Smooth muscle cell of the brain vasculature (primary cell): ENCODE measurements at places on chromosomes 2 and 18.

GRCh38 chr2:77652499-77652898, 130.3 kb upstream of the LRRTM4 start:
- no peak for DNase-seq

GRCh38 chr2:144146076-144146475, 373.8 kb downstream of the ZEB2 start:
- no peak for DNase-seq

- no peak for DNase-seq
Observed at GRCh38 chr2:37284381-37284780, 40.3 kb downstream of the PRKD3 start.

DNA sequence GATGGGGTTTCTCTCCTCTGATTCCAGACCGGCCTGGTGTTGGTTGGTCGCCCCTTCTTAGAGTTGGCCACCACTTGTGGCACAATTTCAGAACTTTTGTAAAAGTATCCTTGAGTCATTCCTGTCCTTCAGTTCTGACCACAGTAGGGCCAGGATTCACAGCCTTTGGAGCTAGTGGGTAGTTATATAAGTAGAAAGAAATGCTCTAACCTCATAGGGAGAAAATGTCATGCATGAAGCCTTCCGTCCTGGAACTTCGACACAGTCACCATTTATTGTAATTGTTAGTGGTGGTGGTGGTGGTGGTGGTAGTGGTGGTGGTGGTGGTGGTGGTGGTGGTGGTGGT, 65.4 kb downstream of the EPAS1 start:
- DNase-seq = no peak

DNA sequence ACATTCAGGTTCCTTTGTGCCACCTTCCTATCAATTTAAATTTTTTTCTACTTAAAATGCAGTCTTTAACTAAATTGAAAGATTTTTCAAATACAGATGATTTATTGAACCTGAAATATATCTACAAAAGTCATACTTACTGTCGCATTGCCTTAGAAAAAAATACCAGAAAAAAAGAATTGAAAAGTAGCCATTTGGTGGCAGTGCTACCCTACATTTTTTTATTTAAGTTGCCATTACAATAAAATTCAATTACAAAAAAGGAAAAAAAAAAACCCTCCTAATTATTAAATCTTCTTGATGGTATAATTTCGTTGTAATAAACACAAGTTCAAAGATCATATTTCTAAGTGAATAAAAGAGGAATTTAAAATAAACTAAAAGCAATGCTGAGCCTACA, 43.4 kb downstream of the DSC3 start:
- no peak for DNase-seq

GRCh38 chr2:162011706-162012564, 62.1 kb downstream of the DPP4 start:
- DNase-seq = no peak

GRCh38 chr18:63208676-63209075, 110.9 kb downstream of the BCL2 start:
- DNase-seq = no peak

- no peak for DNase-seq
Observed at GRCh38 chr2:230899287-230899686, 25.8 kb downstream of the GPR55 start.

- DNase-seq = no peak
Observed at GRCh38 chr2:188032306-188032705, 259.4 kb upstream of the GULP1 start.

GRCh38 chr18:34837769-34838272, 127.7 kb downstream of the DTNA start:
- no peak for DNase-seq

DNA sequence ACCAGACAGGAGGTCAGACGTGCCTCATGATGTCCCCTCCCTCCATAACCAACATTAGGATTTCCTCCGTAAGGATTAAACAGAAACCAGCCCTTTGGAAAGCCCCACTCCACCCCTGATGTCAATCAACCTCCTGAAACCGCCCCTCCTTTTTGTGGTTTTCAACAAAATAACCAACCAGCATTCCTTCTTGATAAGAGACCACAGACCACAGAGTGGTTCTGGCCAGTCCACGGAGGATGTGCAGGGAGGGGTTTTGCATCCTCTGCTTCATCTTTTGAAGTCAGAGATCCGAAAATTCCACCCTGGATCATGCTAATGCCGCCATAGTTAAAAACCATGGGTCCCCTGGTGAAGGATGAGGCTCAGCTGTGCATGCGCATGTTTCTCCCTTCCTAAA, 180.0 kb upstream of the CCDC150 start:
- DNase-seq = no peak

DNA sequence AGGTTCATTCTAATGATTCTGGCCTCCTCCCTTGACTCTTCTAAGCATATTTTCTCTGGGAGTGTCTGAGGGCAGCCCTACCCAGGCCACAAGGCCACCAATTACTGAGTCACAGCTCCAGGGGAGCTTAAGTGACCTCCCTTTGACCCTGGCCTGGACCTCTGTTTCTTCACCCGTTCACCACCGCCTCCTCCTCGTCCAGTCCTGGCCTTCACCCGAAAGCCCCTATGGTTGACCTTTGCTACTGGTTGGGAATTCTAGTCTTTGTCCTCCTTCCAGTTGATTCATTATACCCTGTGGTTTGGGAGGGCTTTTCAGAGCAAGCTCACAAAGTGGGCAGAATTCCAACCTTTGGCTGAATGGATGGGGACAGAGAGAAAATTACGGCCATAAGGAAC, 72.6 kb downstream of the NRP2 start:
- no peak for DNase-seq

GRCh38 chr2:216855605-216856004, 4.3 kb downstream of the TNP1 start:
- DNase-seq = no peak

- no peak for DNase-seq
Observed at GRCh38 chr2:195555971-195556370, 101.1 kb upstream of the SLC39A10 start.

- no peak for DNase-seq
Observed at GRCh38 chr18:60279391-60279790, 93.2 kb downstream of the MC4R start.

GRCh38 chr18:13237073-13237472, 18.5 kb downstream of the LDLRAD4 start:
- no peak for DNase-seq

DNA sequence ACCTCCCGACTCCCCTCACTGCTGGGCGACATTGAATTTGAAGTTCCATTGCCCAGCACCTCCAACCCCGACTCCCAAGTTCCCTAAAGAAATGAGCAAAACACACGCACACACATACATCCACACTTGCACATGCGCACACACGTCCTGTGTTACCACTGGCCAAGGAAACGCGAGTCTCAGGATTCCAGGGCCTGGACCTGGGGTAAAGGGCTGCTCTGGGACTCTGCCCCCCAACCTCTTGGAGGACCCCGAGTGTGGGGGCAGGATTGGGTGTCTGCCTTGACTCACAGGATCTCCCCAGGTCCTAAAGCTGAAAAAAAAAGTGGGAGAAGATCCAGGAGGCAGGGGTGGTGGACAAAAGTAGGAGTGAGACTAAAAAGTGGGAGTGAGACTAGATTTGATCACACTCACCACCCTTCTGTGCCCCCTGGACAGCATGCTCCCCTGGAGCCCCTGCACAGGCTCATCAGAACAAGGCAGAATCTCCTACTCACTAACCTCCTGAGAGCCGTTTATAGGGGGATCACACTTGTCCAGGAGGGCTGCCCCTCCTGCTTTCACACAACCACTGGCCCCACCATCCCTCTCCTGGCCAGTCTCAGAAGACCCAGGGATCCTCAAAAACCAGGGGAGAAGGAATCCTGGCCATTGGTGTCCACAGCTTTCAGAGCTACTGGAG, 202.2 kb downstream of the TNS1 start:
- no peak for DNase-seq

- DNase-seq = no peak
Observed at GRCh38 chr2:54233832-54234649, 22.0 kb downstream of the TSPYL6 start.

- DNase-seq = no peak
Observed at GRCh38 chr2:29236074-29236473, 120.9 kb downstream of the CLIP4 start.

GRCh38 chr2:174395284-174395968, at the start of gene SCRN3:
SCRN3 (plus strand) TSS chr2:174395730; CDS start chr2:174398284, 2,554 bp downstream.
- DNase-seq = peak; percentile 37

DNA sequence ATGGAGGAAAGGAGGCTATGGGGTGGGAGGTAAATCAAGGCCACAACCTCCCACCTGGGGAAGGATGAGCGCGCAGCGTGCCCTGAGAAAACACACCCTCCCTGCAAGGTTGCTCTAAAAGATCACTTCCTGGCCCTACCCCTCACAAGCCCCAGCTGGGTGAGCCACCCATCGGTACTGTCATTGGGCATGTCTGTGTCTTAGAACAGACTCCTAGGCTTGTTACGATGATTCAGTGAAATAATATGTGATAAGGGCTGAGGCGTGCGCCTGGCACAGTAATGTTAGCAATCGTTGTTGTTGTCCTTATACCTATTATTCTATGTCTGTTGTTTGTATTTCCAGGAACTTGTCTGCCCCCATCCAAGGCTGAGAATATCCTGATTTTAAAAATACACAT, 175.1 kb downstream of the ZFP36L2 start:
- no peak for DNase-seq

DNA sequence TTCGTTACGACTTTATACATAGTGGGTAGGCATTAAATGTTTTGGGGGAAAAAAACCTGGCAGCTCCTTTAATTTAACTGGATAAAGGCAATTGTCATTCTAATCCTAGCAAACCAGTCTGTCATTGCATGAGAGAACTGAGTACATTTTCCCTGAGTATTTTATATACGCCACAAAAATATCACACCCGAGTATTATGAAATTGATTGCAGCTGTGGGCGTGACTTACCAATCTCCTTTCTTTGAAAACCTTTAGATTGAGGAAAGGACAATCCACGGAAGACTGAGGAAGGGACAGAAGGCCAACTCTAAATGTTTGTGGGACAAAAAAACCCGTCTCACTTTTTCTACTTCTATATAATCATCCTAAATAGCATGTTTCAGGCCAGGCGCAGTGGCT, 9.0 kb downstream of the TM4SF20 start:
- DNase-seq = no peak

DNA sequence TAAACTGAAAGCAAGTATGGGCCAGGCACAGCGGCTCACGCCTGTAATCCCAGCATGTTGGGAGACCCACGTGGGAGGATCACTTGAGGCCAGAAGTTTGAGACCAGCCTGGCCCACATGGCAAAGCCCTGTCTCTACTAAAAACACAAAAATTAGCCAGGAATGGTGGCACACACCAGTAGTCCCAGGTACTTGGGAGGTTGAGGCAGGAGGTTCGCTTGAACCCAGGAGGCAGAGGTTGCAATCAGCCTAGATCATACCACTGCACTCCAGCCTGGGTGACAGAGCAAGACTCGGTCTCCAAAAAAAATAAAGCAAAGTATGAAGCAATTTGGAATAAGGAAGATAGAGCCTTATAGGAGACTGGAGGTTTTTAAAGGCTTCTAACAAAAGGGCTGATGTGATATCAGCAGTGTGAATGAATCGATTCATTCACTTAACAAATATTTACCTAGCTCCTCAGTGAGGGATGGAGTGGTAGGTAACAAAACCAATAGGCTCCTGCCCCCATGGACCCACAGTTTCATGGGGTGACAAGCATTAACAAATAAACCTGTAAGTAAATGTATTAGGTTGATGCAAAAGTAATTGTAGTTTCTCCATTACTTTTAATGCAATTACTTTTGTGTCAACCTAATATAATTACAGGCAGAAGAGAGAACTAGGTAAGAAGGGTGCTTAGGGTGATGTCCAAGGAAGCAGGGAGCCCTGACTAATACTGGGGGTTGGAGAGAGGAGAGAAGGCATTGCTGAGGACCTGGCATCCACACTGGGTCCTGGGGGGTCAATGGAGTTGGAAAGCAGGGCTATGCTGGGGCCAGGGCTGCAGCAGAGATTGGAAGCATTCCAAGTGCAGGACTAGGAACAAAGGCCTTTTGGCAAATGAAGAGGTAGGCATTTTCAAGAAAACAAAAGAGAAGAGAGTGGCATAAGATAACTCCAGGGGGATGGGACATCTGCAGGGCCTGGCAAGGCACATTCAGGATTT, 195.4 kb upstream of the ARL4C start:
- DNase-seq = no peak

DNA sequence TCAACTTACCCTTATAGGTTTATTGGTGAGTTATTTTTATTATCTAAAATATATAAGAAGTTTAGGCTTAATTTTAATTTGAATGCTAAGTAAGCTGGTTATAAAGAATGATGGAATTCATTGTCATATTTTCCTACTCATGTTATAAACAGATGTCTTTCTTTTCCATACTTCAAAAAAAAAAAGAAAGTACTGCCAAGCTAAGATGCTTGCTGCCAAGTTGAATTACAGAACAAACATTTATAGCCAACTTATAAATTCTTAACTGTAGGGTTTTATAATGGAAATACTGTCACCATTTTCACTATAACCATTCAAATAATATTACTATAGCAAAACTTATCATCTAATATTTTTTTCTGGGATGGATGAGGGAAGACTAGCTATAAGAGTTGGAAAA, 676.0 kb downstream of the NRXN1 start:
- DNase-seq = no peak

DNA sequence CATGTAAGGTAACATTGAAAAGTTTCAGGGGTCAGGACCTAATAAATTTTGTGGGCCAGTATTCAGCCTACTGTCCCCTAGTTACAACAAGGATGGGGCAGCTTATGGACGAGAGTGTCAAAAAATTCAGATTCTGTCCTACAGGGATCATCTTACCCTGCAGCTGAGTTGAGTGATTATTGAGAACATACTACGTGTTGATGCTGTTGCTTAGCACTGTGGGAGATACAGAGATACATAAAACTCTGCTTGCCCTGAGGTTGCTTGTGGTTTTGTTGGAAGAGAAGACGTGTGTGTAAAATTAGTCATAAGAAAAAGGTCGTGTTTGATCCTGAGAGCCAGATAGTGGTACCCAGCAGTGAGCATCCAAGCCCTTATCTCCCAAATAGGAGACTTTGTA, 253.2 kb downstream of the NEDD4L start:
- DNase-seq = no peak
